ENCODE measurements at places on chromosomes 16 and 17. TPM values are rescaled to one million over a fixed set of nuclear protein-coding genes. Genes with fewer than 3 reads are reported as not detected.

The PLA2G10 gene
- not detected for total RNA-seq

The AOC2 gene
- total RNA-seq: 1.8 TPM

The GPRC5B gene
- total RNA-seq: 20.3 TPM

The TBC1D26 gene
- total RNA-seq: not detected

The ETV4 gene
- total RNA-seq: not detected

The CDH5 gene
- total RNA-seq: 52.8 TPM

The ZACN gene
- not detected for total RNA-seq

The GRB7 gene
- total RNA-seq: not detected

The GPR139 gene
- not detected for total RNA-seq

DNA sequence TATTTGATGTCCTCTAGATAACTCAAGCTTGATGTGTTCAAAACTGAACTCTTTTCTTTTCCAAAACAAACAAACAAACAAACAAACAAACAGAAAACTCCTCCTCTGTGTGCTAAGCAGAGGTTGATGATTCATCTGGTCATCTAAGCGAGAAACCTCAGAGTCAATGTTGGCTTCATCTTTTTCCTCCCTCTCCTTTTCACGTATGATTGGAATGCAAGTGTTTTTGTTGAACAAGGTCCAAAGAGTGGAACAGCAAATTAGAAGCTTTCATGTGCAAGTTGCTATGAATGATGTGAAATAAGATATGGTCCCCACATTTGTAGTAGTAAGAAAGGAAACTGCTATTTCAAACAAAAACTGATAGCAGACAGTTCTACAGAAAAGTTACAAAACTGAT lies 52.5 kb downstream of the TBX4 start:
- H3K4me1 ChIP-seq: no peaks in the 10 kb centered on the region
- no peaks in the 10 kb centered on the region for H3K36me3 ChIP-seq
- no peaks in the 10 kb centered on the region for H3K27me3 ChIP-seq
- no peak for DNase-seq
- H3K4me3 ChIP-seq: no peak overlapping the region
- no peak overlapping the region for H3K27ac ChIP-seq

DNA sequence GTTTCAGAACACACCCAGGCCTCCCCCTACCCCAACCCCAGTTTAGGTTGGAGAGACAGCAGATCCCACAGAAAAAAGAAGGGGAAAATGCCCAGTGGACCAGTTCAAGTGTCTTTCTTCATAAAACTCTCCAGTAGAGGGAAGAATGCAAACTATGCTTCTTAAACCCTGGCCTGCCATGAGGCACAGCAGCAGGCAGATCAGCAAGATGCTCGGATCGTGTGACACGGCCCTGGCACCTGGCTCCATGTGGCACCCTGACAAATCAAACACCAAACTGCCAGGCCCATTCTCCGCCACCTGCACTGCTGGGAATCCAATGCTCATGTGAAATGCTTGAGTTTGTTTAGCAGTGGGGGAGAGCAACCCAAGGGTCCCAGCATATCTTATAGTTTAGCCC lies 166.8 kb downstream of the SOX9 start:
- no peak overlapping the region for H3K27ac ChIP-seq
- H3K4me3 ChIP-seq: no peak overlapping the region
- no peaks in the 10 kb centered on the region for H3K27me3 ChIP-seq
- no peak for DNase-seq
- H3K4me1 ChIP-seq: no peaks in the 10 kb centered on the region
- no peaks in the 10 kb centered on the region for H3K36me3 ChIP-seq

- no peak for DNase-seq
- H3K4me1 ChIP-seq: no peaks in the 10 kb centered on the region
- peak overlapping the region; percentile 98 for H3K27ac ChIP-seq
- no peaks in the 10 kb centered on the region for H3K36me3 ChIP-seq
Measured at GRCh38 chr16:57186872-57187854, 1.0 kb downstream of the RSPRY1 start.

DNA sequence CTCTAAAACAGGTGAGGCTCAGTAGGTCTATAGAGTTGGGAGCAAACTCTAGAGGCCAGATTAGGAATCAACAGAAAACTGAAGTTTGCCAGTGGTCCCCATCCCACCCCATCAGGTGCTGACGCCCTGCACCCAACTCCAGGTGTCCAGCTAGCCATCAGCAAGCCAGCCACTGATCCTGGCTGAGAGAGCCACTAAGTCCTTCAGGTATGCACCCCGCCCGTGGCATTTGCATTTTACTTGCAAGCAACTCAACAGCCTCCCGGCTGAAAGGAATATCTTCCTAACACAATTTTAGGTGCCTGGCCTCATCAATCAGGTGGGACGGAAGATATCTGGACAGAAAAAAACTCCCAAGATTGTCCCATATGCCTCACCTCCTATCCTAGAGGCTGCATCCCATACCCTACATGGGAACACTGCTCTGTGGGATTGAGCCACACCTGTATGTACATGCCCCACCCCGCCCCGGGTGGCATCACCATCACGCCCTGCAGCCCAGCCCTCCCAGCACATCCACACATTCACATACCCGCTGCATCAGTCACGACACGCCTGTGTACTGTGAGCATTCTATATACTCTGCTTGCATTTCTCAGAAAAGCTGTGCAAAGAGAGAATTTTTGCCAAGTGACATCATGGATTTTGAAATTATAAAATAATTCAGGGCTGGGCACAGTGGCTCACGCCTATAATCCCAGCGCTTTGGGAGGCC lies 8.3 kb downstream of the OTOP3 start:
- H3K36me3 ChIP-seq: no peaks in the 10 kb centered on the region
- no peak overlapping the region for H3K4me3 ChIP-seq
- H3K27me3 ChIP-seq: peaks cover 17% of the 10 kb centered on the region
- H3K4me1 ChIP-seq: no peaks in the 10 kb centered on the region

GRCh38 chr17:40560592-40561293 lies 4.5 kb downstream of the CCR7 start:
- no peaks in the 10 kb centered on the region for H3K27me3 ChIP-seq
- peak overlapping the region; percentile 1 for H3K4me3 ChIP-seq
- H3K36me3 ChIP-seq: no peaks in the 10 kb centered on the region
- peaks cover 8% of the 10 kb centered on the region for H3K4me1 ChIP-seq
- no peak for DNase-seq
- H3K27ac ChIP-seq: peak overlapping the region; percentile 97

GRCh38 chr16:17246974-17247732 lies 223.6 kb downstream of the XYLT1 start:
- no peak for DNase-seq
- no peaks in the 10 kb centered on the region for H3K36me3 ChIP-seq
- no peaks in the 10 kb centered on the region for H3K27me3 ChIP-seq
- H3K4me3 ChIP-seq: no peak overlapping the region
- H3K4me1 ChIP-seq: no peaks in the 10 kb centered on the region

- H3K36me3 ChIP-seq: no peaks in the 10 kb centered on the region
- peaks cover 46% of the 10 kb centered on the region for H3K4me1 ChIP-seq
- peak overlapping the region; percentile 97 for H3K27ac ChIP-seq
- DNase-seq: no peak
- no peak overlapping the region for H3K4me3 ChIP-seq
- H3K27me3 ChIP-seq: no peaks in the 10 kb centered on the region
Measured at GRCh38 chr16:4325253-4325758, 9.4 kb downstream of the GLIS2 start.

DNA sequence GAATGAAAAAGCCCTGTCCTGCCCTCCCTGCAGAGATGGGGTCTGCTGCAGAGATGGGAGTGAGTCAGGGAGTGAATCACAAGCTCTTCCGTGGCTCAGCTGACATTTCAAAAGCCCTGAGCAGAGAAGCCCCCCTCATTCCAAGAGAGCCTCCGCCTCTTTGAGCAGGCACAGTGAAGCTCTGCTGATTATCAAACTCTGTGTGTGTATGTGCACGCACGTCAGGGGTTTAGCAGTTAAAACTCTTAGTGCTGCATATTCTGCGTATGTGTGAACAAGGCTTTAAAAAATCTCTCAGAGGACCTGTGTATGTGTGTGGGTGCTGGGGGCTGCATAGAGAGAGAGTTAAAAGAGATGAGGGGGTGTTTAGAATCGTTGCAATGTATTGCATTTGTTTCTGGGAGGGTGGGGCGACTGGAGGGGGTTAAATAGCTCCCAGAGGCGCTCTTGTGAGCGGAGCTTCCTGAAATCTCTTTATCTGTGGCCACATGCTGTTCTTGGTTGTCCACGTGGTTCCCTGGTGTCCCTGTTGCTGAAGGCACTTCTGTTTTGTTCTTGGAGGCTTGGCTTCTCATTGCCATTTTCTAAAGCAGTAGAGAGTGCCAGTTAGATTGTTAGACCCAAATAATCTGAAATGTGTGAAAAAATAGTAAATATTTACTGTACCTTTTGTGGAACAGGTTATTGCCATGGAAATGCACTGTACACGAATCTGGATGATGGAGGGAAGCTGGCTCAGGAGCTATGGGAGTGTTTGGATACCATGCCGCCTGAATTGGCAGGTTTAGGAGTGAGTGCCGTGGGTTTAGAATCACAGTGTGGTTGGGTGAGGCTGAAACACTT lies 116.6 kb downstream of the PRKCB start:
- H3K27me3 ChIP-seq: no peaks in the 10 kb centered on the region
- H3K27ac ChIP-seq: no peak overlapping the region
- H3K4me3 ChIP-seq: no peak overlapping the region
- no peaks in the 10 kb centered on the region for H3K36me3 ChIP-seq
- H3K4me1 ChIP-seq: no peaks in the 10 kb centered on the region

DNA sequence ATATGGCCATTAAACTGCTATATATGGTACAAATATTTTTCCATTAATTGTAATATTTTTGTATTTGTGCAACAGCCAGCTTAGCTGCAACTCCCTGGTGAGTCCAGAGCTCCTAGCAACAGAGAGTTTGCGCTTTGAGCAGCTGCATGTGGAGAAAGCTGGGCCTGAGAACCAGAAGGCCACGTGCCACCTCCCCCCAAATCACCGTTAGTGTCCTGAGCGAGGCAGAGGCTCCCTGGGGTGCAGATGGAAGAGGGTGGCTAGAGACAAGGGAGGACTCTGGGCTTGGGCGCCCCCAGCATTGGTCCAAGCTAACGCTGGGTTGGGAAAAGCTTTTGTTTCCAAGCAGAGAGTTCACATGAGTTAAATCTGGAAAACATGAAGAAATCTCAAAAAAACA lies 41.6 kb downstream of the HSBP1 start:
- no peak for DNase-seq
- no peaks in the 10 kb centered on the region for H3K4me1 ChIP-seq
- H3K36me3 ChIP-seq: no peaks in the 10 kb centered on the region

GRCh38 chr17:44345454-44346026 lies 438 bp downstream of the GRN start:
- H3K4me3 ChIP-seq: peak overlapping the region; percentile 84
- peak; percentile 40 for DNase-seq
- H3K36me3 ChIP-seq: no peaks in the 10 kb centered on the region

- no peak overlapping the region for H3K4me3 ChIP-seq
- H3K27ac ChIP-seq: no peak overlapping the region
- no peaks in the 10 kb centered on the region for H3K36me3 ChIP-seq
- no peaks in the 10 kb centered on the region for H3K27me3 ChIP-seq
- H3K4me1 ChIP-seq: no peaks in the 10 kb centered on the region
- DNase-seq: no peak
Measured at GRCh38 chr17:42009170-42009569, 8.1 kb downstream of the DNAJC7 start.

DNA sequence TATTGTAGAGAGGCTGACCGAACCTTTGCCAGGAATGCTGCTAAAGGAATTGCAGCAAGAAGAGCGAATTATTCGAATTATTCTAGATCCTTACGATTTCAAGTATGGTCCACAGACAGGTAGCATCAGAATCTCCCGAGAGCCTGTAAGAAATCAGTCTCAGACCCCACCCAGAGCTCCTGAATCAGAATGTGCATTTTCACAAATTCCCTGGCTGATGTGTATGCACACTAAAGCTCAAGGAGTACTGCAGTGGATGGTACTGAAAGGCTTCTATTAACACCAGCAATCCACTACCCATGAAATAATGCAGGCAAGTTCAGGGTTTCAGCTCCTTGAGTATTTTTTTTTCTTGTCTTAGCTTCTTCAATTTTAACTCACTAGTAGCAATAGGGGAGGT lies 49.4 kb downstream of the ZZEF1 start:
- no peaks in the 10 kb centered on the region for H3K27me3 ChIP-seq
- no peak overlapping the region for H3K27ac ChIP-seq
- H3K4me1 ChIP-seq: no peaks in the 10 kb centered on the region

GRCh38 chr16:58197314-58198012 lies 443 bp downstream of the CSNK2A2 start:
- H3K27ac ChIP-seq: peak overlapping the region; percentile 33
- no peaks in the 10 kb centered on the region for H3K36me3 ChIP-seq
- H3K4me1 ChIP-seq: peaks cover 9% of the 10 kb centered on the region
- peak overlapping the region; percentile 82 for H3K4me3 ChIP-seq
- H3K27me3 ChIP-seq: no peaks in the 10 kb centered on the region

DNA sequence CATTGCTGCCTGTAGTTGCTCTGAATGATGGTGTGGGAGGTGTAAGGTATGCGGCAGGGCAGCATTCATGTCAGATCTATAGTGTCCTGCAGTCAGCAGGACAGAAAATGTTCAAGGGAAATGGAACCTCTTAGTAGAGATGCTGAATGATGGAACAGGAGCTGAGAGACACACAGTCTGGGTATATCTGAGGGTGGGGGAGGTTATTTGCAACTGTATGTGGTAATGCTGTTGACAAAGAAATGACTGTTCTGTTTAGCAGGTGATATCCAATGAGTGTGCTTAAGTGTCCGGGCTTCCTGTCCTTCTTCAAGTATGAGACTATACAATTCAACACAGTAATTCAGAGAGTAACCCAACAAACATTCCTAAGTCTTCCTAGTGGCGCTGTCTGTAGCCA lies 46.6 kb downstream of the STH start:
- H3K27me3 ChIP-seq: no peaks in the 10 kb centered on the region
- no peaks in the 10 kb centered on the region for H3K36me3 ChIP-seq
- DNase-seq: no peak
- H3K27ac ChIP-seq: peak overlapping the region; percentile 78
- H3K4me3 ChIP-seq: no peak overlapping the region

- H3K27me3 ChIP-seq: peaks cover 20% of the 10 kb centered on the region
- no peak overlapping the region for H3K4me3 ChIP-seq
- no peak overlapping the region for H3K27ac ChIP-seq
- no peak for DNase-seq
- H3K36me3 ChIP-seq: no peaks in the 10 kb centered on the region
- no peaks in the 10 kb centered on the region for H3K4me1 ChIP-seq
Measured at GRCh38 chr16:67647111-67647651, 2.2 kb downstream of the CARMIL2 start.
